Sciatic nerve (tissue), 2 donors: ENCODE measurements at places on chromosomes 1 and 21. TPM values are rescaled to one million over a fixed set of nuclear protein-coding genes. Genes with fewer than 3 reads are reported as not detected.

- DNase-seq = no peak
Measured at GRCh38 chr1:116697548-116698243, 30.2 kb upstream of the IGSF3 start.

Gene CFAP107
- not detected for total RNA-seq

Gene ZBTB37
- 26.5 TPM for total RNA-seq

DNA sequence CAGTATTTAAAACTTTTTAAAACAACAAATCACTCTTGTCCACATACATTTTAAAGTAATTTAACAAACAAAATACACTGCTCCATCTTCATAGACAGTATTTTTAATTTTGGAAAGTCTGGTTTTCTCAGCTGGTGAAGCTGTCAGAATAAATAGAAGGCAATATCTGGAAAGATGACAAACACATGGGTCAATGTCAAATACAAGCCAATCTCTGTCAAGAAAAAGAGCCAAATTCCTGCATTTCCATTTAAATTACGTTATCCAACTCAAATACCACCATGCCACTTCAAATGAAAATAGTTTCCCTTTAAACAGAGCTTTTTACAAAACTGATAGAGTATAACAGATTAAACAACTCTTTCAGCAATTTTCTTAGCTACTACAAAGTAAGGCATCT is 176.5 kb downstream of the RERE start:
- DNase-seq = no peak

Gene PTAFR
- 7.0 TPM for total RNA-seq

DNA sequence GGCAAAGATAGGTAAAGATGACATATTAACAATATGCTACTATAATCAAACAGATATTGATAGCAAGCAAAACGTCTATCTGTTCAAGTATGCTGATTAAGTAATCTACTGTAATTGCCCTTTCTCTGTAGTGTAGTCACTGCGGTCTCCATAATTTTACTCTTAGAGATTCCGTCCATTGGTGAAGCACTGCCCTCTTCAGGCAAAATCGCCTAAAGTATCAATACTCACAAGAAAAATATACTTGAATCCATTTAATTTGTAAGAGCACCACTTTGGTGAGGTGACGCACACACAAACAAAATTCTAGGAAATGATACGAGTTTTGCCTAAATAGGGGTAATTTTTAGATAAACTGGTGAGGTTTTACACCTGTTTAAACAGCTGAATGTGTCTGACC is 434.6 kb upstream of the CHRM3 start:
- no peak for DNase-seq
